Anterior cingulate cortex (tissue), 58 donors: ENCODE measurements at places on chromosomes 2 and 18.

DNA sequence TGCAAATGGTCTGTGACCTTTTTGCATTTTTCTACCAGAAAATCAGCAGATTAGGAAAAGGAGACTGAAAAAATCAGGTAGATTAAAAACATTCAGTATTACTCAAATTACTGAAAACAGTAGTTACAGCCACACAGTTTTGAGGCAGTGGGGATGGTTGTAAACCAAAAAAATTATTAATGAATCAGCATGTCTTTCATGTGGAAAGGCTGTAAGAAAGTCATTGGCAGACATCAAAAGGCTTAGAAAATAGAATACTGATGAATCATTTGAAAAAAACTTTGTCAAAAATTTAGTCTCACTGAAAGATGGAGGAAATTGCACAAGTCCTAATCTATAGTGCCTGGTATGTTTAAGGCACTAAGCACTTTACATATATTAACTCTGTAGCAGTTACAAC, 133.9 kb upstream of the GCFC2 start:
- DNase-seq = no peak

GRCh38 chr2:241771286-241772062, 5.1 kb upstream of the GAL3ST2 start:
- no peak for DNase-seq

GRCh38 chr18:76425146-76426131, 69.6 kb downstream of the ZNF516 start:
- no peak for DNase-seq

DNA sequence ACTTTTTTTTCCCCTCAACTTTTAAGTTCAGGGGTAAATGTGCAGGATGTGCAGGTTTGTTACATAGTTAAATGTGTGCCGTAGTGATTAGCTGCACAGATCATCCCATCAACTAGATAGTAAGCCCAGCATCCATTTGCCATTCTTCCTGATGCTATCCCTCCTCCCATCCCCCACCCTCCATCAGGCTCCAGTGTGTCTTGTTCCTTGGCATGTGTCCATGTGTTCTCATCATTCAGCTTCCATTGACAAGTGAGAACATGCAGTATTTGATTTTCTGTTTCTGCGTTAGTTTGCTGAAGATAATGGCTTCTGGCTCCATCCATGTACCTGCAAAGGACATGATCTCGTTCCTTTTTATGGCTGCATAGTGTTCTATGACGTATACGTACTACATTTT, 47.2 kb upstream of the STON1 start:
- DNase-seq = no peak

DNA sequence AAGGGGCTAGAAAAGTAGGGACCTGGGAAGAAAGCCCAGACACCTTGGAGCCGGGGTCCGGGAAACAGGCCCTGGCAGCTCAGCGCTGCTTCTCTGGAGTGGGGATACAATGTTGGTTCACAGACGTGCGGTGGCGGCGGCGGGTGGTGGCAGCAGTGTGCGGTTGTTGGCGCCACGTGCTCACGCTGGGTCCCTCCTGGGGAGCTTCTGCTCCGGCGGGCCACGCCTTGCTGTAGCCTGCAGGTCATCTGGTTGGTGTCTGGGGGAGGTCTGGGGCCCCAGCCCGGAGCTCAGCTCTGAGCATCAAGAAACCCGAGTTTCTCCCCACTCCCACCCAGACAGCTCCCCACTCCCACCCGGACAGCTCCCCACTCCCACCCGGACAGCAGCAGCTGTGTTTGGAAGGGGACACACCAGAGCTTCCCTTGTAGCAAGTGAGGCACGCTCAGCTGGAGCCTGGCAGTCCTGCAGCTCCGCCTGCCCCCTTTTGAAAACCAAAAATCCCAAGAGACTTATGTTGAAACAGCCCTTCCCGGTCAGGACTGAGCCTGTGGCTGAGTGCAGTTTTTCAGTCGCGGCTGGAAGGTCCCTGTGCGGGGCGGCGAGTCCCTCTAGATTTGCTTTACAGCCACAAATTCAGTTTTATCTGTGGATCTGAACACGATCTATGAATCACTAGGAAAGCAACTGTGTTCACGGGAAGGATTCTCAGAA, 46.9 kb downstream of the NFATC1 start:
- no peak for DNase-seq

DNA sequence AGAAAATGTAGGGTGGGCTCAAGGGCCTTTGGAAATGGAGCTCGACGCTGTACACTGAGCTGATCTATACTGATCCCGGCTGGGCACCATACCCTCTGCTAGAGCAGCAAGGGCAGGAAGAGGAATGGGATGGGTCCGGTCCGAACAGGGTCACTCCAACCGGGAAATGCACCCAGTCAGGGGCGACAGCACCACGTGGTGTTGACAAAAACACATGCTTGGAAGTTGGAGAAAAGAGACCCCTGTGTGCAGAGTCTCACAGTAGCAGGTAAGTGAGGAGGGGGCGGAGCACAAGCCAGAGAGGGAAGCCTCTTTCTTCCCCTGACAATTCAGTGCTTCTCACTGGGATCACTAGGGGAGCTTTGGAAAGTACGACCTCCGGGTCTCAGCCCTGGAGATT, 84.1 kb upstream of the ASB18 start:
- no peak for DNase-seq

DNA sequence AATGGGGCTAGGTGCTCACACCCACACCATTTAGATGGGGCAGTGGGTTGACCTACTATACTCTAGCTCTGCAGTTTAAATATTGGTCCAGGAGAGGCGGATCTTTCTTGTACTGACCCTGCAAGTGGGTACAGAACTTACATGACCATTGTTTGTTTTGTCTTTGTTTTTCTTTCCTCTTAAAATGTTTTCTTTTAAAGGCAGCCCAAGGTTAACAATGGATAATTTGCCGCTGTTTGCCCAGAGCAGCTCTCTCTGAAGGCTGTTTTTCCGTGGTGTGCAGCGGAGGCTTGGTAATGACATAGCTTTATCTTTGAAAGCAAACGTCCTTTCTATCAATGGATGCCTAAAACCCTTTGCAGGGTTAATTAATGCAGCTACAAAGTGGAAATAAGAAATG, 133.3 kb upstream of the MEX3C start:
- DNase-seq = no peak

DNA sequence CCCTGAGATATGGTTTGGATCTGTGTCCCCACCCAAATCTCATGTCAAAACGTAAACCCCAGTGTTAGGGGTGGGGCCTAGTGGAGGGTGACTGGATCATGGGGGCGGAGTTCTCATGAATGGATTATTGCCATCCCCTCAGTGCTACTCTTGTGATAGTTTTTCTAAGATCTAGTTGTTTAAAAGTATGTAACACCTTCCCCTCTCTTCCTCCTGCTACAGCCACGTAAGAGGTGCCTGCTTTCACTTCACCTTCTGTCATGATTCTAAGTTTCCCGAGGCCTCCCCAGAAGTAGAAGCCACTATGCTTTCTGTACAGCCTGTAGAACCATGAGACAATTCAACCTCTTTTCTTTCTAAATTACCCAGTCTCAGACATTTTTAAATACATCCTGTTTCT, 16.9 kb downstream of the PUM2 start:
- DNase-seq = no peak

GRCh38 chr2:8259106-8259840, 422.6 kb upstream of the ID2 start:
- no peak for DNase-seq

- no peak for DNase-seq
Measured at GRCh38 chr18:76420898-76421684, 74.0 kb downstream of the ZNF516 start.
